ENCODE measurements at places on chromosomes 5 and 9. TPM values are rescaled to one million over a fixed set of nuclear protein-coding genes. Genes with fewer than 3 reads are reported as not detected.

The ST8SIA4 gene
- 2.0 TPM for total RNA-seq

The ENTPD2 gene
- total RNA-seq: 25.0 TPM

The TRIM36 gene
- 39.8 TPM for total RNA-seq

The ADRA1B gene
- 2.5 TPM for total RNA-seq

The MARCOL gene
- not detected for total RNA-seq

The FAM81B gene
- not detected for total RNA-seq

The SPINK6 gene
- not detected for total RNA-seq

The FIBCD1 gene
- 7.9 TPM for total RNA-seq

The RAB3C gene
- 2.2 TPM for total RNA-seq

The SEPTIN8 gene
- total RNA-seq: 59.6 TPM

GRCh38 chr5:21574438-21574837, 1278.7 kb downstream of the CDH12 start:
- no peak for DNase-seq

- DNase-seq: no peak
These were observed 271.4 kb downstream of the TLE1 start for GRCh38 chr9:81417941-81418340.

DNA sequence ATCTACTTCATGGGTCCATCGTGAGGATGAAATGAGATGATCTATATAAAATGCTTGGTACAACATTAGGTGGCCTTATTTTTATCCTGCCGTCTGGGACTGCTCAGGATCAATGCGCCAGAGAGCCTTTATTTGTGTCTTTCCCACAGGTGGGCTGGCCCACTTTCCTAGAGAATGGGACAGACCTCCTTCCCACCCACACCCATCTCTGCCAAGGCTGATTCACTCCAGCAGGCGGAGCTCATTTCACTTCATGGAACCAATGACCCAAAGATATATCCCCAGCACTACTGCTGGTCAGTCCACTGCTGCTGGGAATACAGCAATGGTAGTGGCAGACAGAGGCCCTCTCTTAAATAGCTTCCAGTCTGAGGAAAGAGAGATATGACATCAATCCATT, 35.7 kb downstream of the TGFBI start:
- DNase-seq: peak; percentile 39

GRCh38 chr5:142040285-142040684, 27.5 kb upstream of the GNPDA1 start:
- DNase-seq: no peak

GRCh38 chr5:43036409-43036808, 3.7 kb downstream of the ANXA2R start:
- no peak for DNase-seq

DNA sequence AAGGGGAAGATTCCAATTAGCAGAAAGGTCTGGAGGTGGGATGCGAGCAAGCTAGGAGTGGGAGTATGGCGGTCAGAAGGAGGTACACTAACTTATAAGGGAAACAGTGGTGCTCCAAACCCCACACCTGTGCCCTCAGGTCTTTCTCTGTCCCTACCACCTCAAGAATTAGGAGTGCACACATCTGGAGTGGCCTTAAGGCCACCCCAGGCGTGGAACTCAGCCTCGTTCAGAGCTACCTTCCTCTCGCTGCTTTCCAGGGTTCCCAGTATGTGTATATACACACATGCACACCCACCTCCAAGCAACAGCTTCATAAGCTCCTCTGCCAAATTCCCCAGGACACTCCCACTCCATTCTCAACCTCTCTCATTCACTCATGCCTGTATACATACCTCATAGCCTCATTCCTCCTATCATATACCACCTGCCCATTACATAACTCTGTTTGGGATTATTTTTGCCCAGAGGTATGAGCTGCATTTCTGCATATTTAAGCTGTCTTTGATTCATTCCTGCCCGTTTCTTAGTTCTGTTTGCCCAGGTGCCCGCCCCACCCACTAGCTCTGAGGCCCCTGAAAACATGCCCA, 118.7 kb downstream of the PSD2 start:
- DNase-seq: no peak

DNA sequence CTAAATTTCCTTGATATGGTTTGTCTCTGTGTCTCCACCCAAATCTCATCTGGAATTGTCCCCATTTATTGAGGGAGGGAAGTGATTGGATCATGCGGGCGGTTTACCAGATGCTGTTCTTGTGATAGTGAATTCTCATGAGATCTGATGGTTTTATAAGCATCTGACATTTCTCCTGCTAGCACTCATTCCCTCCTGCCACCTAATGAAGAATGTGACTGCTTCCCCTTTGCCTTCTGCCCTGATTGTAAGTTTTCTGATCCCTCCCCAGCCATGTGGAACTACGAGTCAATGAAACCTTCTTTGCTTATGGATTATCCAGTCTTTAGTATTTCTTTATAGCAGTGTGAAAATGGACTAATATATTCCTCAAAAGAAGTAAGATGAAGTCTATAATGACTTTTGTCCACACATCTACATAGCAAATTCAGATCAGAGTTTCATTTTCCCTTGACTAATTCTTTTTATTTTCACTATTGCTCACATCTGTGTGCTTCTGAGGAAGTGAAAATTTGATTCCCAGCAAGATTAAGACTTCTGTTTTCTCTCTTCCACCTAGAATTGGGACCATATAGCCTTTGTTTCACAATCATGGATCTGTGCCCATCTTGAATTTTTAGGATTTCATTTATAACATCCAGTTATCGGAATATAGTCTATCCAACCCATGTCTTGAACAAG, 393.5 kb downstream of the DMAC1 start:
- DNase-seq: no peak

DNA sequence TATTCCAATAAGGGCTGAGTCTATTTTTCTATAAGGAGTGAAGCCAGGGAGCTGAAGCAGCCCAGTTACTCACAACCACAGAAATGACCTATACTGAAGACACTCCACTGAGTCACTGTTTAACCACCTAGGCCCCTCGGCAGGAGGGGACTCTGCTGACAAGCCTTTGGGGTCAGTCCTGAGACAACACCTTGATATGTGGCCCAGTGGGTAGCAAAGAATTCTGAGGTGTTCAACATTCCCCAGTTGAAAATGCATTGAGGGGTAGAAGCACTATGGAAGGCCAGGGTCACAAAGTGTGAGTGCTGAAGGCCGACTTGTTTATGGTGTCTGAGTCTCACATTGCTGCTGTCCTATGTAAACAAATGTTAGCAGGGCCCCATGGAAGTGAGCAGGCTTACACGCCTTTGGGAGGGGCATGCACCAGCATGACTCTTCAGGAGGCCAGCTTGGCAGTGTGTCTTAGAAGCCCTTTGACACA, 112.6 kb upstream of the NFIL3 start:
- DNase-seq: peak; percentile 62

DNA sequence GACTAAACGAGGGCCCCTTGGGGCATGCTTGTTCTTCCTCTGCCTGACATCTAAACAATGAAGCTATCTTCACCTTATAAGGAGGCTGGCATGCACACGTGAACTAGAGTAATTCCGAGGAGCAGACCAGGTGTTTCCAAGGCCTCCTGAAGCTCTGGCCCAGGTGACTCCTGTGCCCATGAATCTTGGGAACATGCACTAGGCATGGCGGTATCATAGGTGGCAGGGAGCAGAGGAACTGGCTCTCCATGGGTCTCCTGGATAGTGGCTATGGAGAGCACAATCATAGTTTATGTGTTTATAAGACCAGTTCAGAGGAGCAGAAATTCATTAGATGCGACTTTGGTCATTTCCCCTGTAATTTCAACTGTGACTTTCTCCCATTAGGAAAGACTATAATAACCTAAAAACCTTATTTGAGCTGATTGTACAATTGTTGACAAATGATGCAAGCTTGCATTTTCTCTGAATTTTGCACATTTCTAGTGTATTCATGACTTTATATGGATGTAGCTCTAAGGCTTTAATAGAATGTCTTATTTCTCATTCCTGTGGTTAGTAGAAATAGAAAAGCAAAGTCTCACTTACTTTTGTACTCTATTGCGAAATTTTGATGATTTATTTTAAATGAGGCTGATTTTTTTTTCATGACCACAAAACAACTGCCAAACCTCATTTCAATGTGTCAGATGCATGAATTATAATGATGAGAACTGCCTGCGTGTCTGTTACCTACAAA, 135.3 kb upstream of the RPS23 start:
- DNase-seq: no peak

DNA sequence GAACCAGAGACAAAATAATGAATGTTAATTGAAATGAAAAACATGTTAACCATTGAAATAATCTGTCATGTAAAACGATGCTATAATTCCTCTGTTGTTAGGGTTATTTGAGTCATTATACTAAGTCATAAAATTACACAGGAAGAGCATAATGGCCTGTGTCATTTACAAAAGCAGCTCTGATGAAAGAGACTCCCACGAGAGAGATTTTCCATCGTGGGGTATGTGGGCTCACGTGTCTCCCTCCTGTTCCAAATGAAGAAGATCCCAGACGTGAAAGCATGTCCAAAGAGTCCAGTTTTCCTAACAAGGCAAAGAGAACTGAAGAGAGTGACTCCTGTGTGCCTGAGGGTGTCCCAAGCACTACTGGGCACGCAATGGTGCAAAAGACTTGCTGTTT, 379.8 kb downstream of the SPOCK1 start:
- no peak for DNase-seq

DNA sequence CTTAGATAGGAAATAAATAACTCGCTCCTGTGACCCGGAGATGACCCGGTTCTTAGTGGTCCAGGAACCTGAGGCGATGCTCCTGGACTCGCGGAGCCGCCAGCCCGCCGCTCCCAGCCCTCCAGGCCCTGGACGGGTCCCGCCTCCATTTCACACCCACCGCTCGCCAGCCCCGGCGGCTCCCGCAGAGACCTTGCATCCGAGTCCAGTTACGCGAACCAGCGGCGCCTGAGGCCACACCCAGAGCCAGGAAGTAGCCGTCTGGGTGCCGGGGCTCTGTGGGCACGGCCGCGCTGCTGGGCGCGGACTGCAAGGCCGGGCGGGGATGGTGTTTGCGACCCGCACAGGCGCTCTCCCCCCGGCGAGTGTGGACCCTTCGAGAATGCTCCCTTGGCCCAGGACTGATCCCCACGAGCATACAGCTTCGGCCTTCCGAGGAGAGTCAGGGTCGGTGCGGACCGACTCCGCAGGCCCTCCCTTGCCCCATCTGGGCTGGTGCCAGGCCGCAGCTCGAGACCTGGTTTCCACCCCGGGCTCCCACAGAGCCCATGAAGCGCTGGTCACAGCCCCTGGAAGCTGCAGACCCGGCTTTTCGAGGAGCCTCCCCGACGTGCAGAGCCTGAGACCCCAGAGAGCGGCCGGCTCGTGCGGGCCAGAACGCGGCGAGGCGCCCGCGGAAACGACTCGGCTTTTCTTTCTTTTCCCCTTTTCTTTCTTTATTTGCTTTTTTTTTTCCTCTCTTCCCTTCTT, 5.2 kb upstream of the BARX1 start:
- peak; percentile 40 for DNase-seq

DNA sequence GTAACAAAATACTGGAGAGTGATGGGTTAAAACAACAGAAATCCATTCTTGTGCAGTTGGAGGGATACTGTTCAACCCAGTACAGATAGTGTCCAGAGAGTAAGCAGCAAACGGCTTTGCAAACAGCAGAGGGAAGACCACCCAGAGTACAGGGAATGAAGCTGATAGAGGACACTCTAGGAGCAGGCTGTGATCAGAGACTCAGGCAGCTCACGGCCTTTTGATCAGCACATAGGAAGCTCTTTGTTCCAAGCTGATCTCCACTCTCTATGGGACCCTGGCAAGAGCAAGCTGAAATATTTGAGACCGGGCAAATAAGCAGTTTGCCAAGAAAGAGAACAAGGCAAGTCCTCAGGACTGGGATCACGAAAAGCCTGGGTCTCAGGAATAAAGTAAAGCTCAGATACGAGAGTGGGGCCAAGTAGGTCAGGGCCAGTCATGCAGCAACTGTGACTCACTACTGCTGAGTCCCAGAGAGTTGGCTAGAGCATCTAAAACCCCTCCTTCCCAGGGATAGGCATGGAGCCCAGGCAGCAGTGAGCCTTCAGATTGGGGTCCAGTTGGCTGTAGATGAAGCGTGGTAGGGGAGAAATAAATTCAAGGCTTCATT, 52.4 kb downstream of the MELK start:
- DNase-seq: peak; percentile 30

- no peak for DNase-seq
These were observed 28.8 kb upstream of the IER5L start for GRCh38 chr9:129206905-129207304.

- DNase-seq: no peak
These were observed 204.5 kb downstream of the DENND1A start for GRCh38 chr9:123725389-123725788.

- DNase-seq: no peak
These were observed 8.1 kb downstream of the ZNF366 start for GRCh38 chr5:72499090-72499489.
